GM12865 (cell line): ENCODE measurements at places on chromosomes 1 and 21.

DNA sequence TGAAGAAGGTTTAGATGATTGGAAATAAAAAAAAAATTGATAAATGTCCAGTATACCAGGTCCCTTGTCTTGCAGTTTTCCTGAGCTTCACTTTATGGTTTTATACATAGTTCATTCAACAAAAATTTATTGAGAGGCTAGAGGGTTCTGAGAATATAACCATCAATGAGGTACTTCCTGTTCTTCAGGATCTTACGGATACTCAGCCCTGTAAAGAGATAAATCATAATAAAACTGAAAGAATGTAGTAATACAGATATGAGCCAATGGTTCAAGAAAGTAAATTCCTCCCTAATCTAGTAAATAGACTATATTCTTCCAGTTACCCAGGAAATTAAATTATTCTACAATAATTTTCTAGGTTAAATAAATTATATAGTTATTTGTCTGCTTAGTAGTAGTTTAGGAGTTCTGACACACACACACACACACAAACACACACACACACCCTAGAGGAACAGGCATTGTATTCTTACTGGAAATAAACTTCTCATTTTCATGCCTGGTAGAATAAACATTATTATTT is 70.4 kb upstream of the HMCN1 start:
- no peak for DNase-seq

- DNase-seq: no peak
Measured at GRCh38 chr1:214285610-214286440, 4.9 kb downstream of the SMYD2 start.

GRCh38 chr1:64343823-64344190 is 126.1 kb upstream of the CACHD1 start:
- DNase-seq: no peak

- DNase-seq: no peak
Measured at GRCh38 chr1:192395211-192395610, 78.4 kb downstream of the RGS21 start.

DNA sequence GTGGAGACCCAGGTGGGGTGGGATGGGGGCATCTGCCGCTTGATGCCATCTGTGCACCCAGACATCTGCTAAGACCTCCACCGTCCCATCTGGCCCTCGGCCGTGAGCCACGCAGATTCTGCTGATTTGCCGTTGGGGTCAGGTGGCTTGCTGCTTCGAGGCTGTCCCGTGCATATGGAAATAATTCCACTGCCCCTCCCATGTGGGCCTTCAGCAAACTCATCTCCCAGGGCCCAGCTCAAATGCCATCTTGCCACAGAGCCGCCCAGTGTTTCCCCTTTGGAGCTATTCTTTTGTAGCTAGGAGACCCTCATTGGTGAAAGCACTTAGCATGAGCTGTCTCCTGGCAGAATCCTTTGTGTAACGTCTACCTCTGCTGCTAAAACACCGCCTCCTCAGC is 99.8 kb downstream of the KAZN start:
- no peak for DNase-seq

DNA sequence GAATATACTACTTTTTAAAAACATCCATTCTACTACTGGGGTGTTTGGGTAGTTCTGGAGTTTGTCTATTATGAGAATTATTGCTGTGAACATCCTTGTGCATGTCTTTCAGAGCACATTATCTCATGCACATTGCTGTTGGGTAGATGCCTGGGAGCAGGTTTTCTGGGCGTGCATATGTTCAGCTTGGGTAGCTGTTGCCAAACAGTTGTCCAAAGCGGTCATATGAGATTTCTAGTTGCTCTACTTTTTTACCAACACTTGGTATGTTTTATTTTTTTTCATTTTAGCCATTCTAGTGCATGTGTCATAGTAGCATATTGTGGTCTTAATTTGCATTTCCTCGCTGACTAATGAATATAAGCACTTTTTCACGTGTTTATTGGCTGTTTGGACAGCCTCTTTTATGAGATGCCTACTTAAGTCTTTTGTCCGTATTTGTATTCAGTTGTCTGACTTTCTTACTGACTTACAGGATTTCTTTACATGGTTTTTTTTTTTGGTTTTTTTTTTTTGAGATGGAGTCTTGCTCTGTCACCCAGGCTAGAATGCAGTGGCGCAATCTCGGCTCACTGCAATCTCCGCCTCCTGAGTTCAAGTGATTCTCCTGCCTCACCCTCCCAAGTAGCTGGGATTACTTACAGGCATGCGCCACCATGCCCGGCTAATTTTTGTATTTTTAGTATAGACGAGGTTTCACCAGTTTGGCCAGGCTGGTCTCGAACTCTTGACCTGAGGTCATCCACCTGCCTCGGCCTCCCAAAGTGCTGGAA is 18.1 kb downstream of the ZDHHC18 start:
- DNase-seq: no peak
